ENCODE measurements at places on chromosomes 5 and 9. TPM values are rescaled to one million over a fixed set of nuclear protein-coding genes. Genes with fewer than 3 reads are reported as not detected.

The ABLIM3 gene
- polyA plus RNA-seq = 89.7 TPM

The RNF208 gene
- 2.5 TPM for polyA plus RNA-seq

The FAXDC2 gene
- 14.0 TPM for polyA plus RNA-seq

The RNF20 gene
- polyA plus RNA-seq = 35.7 TPM

The EQTN gene
- polyA plus RNA-seq = not detected

The CDC20B gene
- not detected for polyA plus RNA-seq

The NTNG2 gene
- polyA plus RNA-seq = 0.25 TPM

The FCN2 gene
- 0.16 TPM for polyA plus RNA-seq

The EXOSC3 gene
- polyA plus RNA-seq = 23.2 TPM

The PIP5K1B gene
- polyA plus RNA-seq = 1.1 TPM

The TMEM250 gene
- polyA plus RNA-seq = 21.1 TPM

The SPINK4 gene
- not detected for polyA plus RNA-seq

The PFN3 gene
- not detected for polyA plus RNA-seq

The SOHLH1 gene
- not detected for polyA plus RNA-seq

The PCDHA4 gene
- 0.14 TPM for polyA plus RNA-seq

The IFNB1 gene
- not detected for polyA plus RNA-seq

The SLC6A3 gene
- not detected for polyA plus RNA-seq

The FBN2 gene
- 41.0 TPM for polyA plus RNA-seq

The DPP7 gene
- 21.7 TPM for polyA plus RNA-seq

The SLC4A9 gene
- 0.19 TPM for polyA plus RNA-seq

All from forelimb muscle (tissue), 1 donor.